Posterior vena cava (tissue), 2 donors: ENCODE measurements at places on chromosomes 7 and 10. TPM values are rescaled to one million over a fixed set of nuclear protein-coding genes. Genes with fewer than 3 reads are reported as not detected.

DNA sequence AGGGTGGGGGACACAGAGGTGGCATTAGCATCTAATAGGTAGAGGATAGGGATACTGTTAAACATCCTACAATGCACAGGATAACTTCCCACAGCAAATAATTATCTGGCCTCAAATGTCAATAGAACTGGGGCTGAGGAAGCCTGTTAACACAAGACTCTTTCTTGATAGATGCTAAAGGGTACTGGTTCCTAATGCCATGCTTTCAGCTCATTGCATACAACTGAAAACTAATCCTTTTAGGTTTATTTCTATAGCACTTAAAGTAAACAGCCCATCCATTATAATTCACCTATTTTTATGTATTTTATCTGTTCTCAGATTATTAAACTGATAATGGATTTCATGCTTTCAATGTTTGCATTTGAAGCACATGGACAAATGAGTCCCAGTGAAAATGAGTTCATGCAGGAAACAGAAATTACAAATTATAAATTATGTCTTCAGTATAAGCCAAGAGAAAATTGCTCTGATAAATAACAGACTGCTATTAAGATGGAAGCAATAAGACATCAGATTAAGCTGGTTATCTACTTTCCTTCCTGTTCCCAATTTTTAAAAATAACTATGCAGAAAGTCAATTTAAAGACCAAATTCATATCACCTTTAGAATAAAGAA is 66.4 kb downstream of the AKR1D1 start:
- DNase-seq: no peak

The PPP1R3A gene
- total RNA-seq: not detected

- no peak for DNase-seq
These were observed 84.0 kb upstream of the KLF6 start for GRCh38 chr10:3869036-3869435.

DNA sequence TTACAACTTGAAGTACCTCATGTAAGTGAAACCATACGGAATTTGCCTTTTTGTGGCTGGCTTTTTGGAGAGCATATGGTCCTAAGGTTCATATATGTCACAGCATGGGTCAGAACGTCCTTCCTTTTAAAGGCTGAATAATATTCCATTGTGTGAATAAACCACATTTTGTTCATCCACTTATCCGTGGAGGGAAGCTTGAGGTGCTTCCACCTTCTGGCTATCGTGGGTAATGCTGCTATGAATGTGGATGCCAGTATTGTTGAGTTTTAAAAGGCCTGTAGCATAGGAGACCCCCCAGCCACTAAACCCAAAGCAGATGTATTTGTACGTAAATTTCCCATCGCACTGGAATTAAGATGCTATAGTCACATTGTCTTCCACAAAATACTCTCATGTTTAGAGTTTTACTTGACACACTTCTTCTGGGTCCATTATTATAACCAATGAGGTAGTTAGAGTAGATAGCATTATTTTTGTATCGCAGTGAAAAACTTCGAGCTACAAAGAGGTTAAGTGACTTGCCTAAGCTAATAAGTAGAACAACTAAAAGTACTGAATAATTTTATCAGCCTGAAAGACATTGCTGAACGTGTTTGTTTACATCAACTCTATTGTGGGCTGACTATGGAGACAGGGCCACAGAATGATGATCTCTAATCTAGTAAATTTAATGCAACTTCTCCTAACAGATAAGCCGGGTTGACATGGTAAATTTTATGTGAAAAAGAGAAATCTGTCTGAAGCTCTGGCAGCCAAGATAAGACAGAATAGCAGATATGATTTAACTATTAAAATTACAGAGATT is 183.0 kb upstream of the CTBP2 start:
- no peak for DNase-seq

DNA sequence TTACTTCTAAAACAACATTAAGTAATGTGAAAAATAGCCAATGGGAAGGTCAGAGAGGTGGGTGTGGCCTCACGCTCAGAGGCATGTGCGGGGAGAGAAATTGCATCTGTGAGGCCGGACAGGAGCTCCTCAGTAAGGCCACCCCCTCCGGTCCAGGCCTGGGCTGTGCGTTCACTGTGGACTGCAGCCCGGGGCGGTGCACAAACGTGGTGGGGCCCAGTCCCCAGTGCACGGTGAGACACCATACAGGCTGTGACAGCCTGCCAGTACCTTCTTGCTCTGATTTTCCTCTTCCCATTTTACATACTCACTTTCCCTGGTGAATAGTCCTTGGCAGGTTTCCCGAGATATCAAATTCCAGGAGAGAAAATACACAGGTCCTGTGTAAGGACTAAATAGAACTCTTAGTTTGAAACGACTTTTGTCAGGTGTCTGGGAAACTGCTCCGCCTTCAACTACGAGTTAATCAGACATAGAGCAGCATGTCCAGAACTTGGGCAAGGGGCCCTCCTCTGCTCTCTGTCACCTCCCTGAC is 174.1 kb upstream of the MKI67 start:
- DNase-seq: no peak

The TUBB8 gene
- total RNA-seq: not detected

DNA sequence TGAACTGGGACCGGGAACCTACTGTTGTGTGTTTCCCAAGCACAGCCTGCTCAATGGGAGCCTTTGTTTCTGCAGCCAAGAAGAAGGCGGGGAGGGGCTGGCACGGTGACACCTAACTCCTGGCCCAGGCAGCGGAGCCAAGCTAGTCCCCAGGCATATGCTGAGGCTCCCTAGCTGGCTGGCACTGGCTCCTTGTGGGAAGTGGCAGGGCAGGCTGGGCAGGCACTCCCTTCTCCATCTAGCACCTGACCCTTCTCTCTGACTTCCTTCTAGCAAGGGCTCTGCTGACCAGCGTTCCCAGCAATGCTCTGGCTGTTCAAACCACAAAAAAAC is 325.0 kb downstream of the PLXNA4 start:
- no peak for DNase-seq

GRCh38 chr10:71333129-71333887 is 14.2 kb downstream of the SLC29A3 start:
- DNase-seq: no peak

The CYP51A1 gene
- 34.9 TPM for total RNA-seq

DNA sequence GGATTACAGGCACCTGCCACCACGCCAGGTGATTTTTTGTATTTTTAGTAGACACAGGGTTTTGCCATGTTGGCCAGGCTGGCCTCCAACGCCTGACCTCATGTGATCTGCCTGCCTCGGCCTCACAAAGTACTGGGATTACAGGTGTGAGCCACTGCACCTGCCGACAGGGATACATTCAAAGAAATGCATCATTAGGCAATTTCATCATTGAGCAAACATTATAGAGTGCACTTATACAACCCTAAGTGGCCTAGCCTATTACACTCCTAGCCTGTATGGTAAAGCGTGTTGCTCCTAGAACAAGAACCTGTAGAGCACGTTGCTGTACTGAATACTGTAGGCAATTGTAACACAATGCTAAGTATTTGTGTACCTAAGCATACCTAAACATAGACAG is 350.3 kb downstream of the GALNT17 start:
- DNase-seq: no peak

GRCh38 chr10:118870467-118871243 is 115.9 kb upstream of the CACUL1 start:
- DNase-seq: no peak

The PLXNA4 gene
- 61.2 TPM for total RNA-seq

DNA sequence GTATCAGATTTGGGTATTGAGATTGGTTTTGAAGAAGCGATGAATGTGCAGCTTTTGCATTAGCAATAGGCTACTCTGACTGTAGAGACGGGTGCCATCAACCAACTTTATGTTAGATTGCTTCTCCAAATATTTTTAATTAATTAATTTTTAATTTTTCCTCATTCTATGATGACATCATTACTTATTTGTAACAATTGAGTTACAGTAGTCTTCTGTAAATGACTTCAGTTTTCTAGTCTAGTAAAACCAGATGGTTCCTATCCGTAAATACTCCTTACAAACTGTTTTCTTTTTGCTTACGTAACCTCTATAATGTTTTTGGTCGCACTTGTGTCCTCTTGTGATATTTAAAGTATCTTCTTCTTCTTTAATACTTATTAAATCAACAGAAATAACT is 118.1 kb downstream of the ZNF736 start:
- no peak for DNase-seq

GRCh38 chr10:89887406-89887805 is 186.0 kb downstream of the KIF20B start:
- DNase-seq: no peak

GRCh38 chr10:86545101-86545500 is 23.5 kb upstream of the WAPL start:
- no peak for DNase-seq

The PRTFDC1 gene
- total RNA-seq: 14.4 TPM

The CHRM2 gene
- total RNA-seq: not detected

The CEP55 gene
- 0.48 TPM for total RNA-seq

The RAB19 gene
- total RNA-seq: not detected

- DNase-seq: no peak
These were observed 17.4 kb downstream of the ESYT2 start for GRCh38 chr7:158811894-158812293.

The SAMD9L gene
- total RNA-seq: 13.4 TPM

GRCh38 chr7:27104341-27105058 is 2.0 kb upstream of the HOXA2 start:
- DNase-seq: no peak

DNA sequence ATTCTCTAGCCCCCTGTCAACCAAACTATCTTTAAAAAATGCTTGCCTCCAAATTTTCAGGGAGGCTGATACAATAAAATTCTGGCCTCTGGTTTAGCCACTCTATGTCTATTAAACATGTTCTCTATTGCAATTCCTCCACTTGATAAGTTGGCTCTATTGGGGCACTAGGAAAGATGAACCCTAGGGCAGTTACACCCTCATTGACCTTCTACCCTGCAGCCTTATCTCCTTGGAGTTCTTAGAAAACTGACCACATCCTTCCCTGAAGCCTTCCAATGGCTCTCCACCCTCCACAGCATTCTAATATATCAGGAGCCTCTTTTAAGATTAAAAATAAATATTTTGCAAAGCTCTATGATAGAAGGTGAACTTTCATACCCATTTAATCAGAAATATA is 30.6 kb downstream of the SVOPL start:
- DNase-seq: no peak

- no peak for DNase-seq
These were observed 494.0 kb downstream of the TNS3 start for GRCh38 chr7:47087866-47088265.
